ENCODE measurements at places on chromosomes 12 and 14.
A peak's percentile ranks its signal among the peaks of the same experiment; 100 is the strongest.

- DNase-seq = peak; percentile 72
- peaks cover 91% of the 10 kb centered on the region for H3K36me3 ChIP-seq
- peak overlapping the region; percentile 81 for H3K27ac ChIP-seq
- peak overlapping the region; percentile 85 for H3K4me3 ChIP-seq
Observed at GRCh38 chr12:121812320-121812871, 8.6 kb downstream of the SETD1B start.

DNA sequence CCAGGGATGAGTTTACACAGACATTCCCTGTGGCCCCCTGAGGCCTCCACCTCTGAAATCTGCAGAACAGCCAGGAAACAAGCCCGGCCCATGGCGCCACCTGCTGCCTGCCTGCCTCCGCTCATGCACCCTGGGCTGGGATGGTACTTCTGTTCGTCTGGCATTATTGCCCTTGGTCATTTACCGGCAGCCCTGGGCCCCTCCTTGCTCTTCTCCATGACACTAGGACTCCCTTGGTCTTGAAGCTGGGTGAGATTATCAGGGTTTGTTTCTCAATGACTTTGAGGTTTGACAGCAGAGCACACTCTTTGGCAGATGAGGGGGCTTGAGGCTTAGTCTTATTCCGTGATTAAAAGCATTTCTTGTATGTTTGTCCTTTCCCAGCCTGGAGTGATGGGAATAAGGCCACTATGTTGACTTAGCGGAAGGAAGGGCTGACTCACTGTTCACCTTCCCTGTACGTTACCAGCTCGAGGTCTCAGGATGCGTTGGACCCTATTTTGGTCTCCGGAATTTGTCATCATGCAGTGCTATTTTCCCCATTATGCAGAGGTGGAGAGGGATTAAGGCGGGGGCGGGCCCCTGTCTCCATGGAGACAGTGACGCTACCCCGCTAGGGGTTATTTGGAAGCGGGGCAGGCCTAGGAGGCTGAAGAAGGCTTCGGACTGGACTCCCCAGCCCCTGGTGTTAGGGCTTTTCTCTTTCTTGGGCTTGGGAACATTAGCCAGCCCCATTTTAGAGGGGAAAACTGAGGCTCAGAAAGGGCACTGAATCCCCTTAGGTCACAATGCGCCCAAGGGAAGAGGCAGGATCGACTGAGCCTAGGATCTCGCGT is 706 bp upstream of the PEX5 start:
- H3K4me3 ChIP-seq = peak overlapping the region; percentile 90
- H3K36me3 ChIP-seq = peaks cover 32% of the 10 kb centered on the region
- H3K27ac ChIP-seq = peak overlapping the region; percentile 98
- H3K27me3 ChIP-seq = no peaks in the 10 kb centered on the region
- peak; percentile 79 for DNase-seq

- H3K4me3 ChIP-seq = no peak overlapping the region
- H3K27ac ChIP-seq = no peak overlapping the region
- peaks cover 38% of the 10 kb centered on the region for H3K27me3 ChIP-seq
- no peaks in the 10 kb centered on the region for H3K36me3 ChIP-seq
- peaks cover 9% of the 10 kb centered on the region for H3K4me1 ChIP-seq
Observed at GRCh38 chr14:99745307-99745951, 47.8 kb upstream of the EML1 start.

- DNase-seq = no peak
- peaks cover 15% of the 10 kb centered on the region for H3K36me3 ChIP-seq
- H3K27me3 ChIP-seq = no peaks in the 10 kb centered on the region
Observed at GRCh38 chr14:98146416-98146815, 1125.6 kb downstream of the BCL11B start.

DNA sequence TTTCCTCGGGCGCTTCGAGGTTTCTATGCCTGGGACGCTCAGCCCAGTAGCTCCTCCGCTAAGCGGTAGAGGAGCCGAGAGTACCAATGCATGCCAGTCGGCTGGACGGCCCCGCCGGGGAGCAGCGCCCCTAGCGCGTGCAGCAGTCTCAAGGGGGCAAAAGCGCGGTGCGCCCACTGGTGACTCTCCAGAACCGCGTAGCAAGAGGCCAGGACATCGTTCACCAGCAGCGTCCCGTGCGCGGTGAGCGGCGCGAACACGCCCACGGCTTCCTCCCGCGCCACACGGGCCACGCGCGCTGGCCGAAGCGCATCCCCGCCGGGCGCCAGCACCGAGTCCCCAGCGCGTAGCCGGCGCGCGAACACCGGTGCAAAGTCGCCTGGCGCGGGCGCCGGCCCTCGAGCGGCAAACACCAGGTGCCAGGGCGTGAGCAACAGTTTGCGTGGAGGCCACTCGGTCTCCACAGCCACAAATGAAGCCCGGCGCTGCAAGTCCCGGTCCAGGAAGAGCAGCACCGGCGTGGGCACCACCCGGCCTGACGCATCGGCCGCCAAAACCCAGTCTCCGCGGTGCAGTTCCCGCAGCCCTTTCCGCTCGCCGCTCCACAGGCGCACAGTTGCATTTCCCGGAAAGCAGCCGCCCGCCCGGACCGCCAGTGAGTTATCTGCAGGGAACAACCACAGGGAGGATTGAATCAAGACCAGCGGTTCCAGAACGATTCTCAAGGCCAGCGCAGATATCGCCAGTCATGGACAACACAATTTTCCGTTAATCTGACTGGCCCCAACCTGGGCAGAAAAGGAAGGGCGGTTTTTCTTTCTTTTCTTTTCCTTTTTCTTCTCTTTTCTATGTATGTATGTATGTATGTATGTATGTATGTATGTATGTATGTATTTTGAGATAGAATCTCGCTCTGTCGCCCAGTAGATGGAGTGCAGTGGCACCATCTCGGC is 4.5 kb downstream of the DHH start:
- H3K36me3 ChIP-seq = no peaks in the 10 kb centered on the region
- peak; percentile 65 for DNase-seq
- H3K27me3 ChIP-seq = peaks cover 67% of the 10 kb centered on the region
- peaks cover 51% of the 10 kb centered on the region for H3K4me1 ChIP-seq
- peak overlapping the region; percentile 67 for H3K4me3 ChIP-seq

DNA sequence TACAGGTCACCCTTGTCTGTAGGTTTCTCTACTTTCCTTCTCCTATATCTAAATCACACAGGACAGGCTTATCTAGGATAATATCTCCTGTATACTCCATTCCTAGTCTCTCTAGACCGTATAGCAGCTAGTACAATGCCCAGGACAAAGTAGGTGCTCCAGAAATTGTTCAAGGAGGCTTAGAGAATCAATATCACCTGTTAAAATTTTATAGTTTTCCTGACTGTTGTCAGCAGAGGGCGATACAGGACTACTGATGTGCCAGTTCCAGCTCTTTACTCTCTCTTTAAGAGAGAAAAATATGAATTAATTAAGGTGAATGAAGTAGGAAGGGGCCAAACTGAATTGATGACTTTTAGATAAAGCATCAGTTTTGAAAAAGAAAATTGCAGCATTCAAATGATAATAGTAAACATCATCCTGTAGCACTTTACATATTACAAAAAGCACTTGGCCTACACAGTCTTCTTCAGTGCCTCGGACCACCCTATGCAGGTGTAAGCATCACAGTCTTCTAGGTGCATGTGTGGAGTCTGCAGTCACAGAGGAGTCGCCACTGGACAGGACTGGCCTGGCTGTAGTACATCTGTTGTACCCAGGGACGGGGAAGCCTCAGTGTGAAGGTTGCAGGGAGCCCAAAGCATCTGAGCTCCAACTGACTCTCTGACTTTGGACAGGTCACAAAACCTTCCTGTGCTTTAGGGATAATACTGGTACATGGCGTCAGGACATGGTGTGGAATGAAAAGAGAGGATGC is 61.9 kb upstream of the MAX start:
- H3K4me1 ChIP-seq = peaks cover 19% of the 10 kb centered on the region
- peaks cover 3% of the 10 kb centered on the region for H3K27me3 ChIP-seq
- no peak overlapping the region for H3K27ac ChIP-seq
- H3K36me3 ChIP-seq = no peaks in the 10 kb centered on the region

GRCh38 chr12:108618079-108618952 is 15.4 kb downstream of the SELPLG start:
- H3K27ac ChIP-seq = peak overlapping the region; percentile 97
- H3K4me3 ChIP-seq = no peak overlapping the region
- peaks cover 39% of the 10 kb centered on the region for H3K36me3 ChIP-seq

DNA sequence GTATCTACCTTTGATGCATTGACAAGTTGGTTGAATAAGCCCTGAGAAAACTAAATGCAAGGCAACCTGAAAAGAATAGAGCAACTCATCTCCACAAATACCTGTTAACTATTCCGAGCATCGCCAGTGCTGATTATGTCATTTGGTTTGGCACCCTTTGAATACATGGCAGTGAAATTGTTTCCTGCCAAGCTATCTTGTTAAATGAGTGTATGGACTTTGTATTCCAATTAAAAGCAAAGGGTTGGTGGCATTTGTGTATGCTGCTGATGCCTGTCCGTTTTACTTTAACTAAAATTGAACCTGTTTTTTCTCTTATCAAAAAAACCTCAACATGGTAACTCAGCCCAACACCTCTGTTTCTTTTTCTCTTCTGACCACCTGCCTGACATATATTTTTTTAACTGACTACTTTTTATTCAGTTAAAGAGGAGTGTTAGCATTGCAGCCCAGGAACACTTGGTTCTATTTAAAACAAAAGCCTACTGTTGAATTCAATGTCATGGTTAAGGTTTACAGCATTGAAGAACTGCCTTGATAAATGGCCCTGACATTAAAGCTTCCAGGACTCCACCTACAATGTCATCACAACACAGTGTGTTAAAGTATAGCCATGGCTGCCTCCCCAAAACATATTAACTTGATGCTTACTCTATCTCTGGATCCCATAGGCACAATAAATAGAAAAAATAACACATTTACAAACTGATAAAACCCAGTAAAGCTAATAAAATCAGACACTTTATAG is 838.3 kb upstream of the NOVA1 start:
- H3K27me3 ChIP-seq = no peaks in the 10 kb centered on the region
- no peaks in the 10 kb centered on the region for H3K36me3 ChIP-seq
- no peaks in the 10 kb centered on the region for H3K4me1 ChIP-seq
- no peak overlapping the region for H3K27ac ChIP-seq

DNA sequence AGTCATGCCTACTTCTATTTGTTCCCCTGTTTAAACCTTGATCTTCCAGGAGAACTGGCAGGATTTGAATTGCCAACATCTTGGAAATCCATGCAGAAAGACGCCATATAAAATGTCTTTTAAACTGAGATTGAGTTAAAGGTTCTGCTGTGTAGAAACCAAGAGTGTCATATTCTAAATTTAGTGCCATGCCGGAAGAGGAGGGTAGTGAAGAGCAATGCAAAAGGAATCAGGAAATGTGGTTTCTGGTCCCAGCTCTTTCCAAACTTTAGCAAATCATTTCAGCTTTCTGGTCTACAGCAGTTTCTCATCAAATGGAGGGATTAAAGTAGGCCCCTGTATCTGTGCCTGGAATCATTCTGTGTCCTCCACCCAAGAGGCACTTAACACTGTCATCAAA is 85.7 kb downstream of the BTG1 start:
- H3K4me3 ChIP-seq = peak overlapping the region; percentile 19
- no peak overlapping the region for H3K27ac ChIP-seq
- H3K36me3 ChIP-seq = peaks cover 44% of the 10 kb centered on the region

- H3K4me3 ChIP-seq = no peak overlapping the region
- H3K36me3 ChIP-seq = no peaks in the 10 kb centered on the region
- H3K27ac ChIP-seq = peak overlapping the region; percentile 84
- no peaks in the 10 kb centered on the region for H3K27me3 ChIP-seq
Observed at GRCh38 chr12:113142173-113142885, 6.8 kb upstream of the RASAL1 start.

- no peak overlapping the region for H3K4me3 ChIP-seq
- H3K27me3 ChIP-seq = peaks cover 35% of the 10 kb centered on the region
- peaks cover 19% of the 10 kb centered on the region for H3K4me1 ChIP-seq
- H3K27ac ChIP-seq = no peak overlapping the region
- no peak for DNase-seq
- H3K36me3 ChIP-seq = no peaks in the 10 kb centered on the region
Observed at GRCh38 chr14:101634202-101634849, 73.0 kb downstream of the DIO3 start.

- no peaks in the 10 kb centered on the region for H3K27me3 ChIP-seq
- DNase-seq = no peak
- H3K36me3 ChIP-seq = no peaks in the 10 kb centered on the region
- H3K4me1 ChIP-seq = no peaks in the 10 kb centered on the region
- no peak overlapping the region for H3K4me3 ChIP-seq
Observed at GRCh38 chr12:28177461-28177860, 12.8 kb upstream of the CCDC91 start.

DNA sequence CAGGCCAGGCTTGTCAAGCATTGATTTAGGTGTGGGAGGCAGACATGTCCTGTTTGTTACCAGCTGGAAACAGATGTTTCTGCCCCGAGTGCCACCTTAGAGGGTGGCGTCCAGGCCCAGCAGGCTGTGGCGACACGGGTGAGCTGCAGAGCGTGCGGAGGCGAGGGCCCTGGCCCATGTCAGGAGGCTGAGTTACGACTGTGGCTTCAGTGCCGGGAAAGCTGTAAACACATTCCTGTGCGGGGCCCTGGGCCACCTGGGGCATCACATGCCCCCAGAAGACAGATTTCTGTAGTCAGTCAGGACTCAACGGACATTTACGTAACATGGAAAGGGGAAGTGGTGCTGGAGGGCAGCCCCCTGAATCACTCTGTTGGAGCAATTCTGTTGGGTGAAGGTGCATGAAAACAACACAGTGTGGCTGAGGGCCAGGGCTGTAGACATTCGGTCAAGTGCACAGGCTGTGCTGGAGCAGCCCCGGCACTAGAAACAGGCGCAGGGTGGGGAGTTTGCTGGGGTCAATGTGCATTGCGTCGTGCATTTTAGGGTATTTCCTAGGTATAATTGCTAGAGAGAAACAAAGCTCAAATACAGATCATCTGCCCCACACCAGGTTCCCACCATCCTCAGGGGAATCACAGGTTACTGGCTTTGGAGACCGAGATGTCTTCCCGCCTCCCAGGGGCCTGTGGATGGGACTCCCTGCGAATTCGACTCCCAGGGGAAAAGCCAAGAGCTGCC is 291.8 kb downstream of the TMEM121 start:
- no peaks in the 10 kb centered on the region for H3K4me1 ChIP-seq
- peaks cover 32% of the 10 kb centered on the region for H3K27me3 ChIP-seq
- DNase-seq = no peak
- no peaks in the 10 kb centered on the region for H3K36me3 ChIP-seq
- H3K27ac ChIP-seq = no peak overlapping the region

GRCh38 chr14:43155258-43155657 is 1351.8 kb downstream of the FSCB start:
- no peaks in the 10 kb centered on the region for H3K36me3 ChIP-seq
- no peak overlapping the region for H3K4me3 ChIP-seq
- no peaks in the 10 kb centered on the region for H3K4me1 ChIP-seq
- DNase-seq = no peak

GRCh38 chr14:40122968-40123648 is 690.9 kb upstream of the FBXO33 start:
- no peaks in the 10 kb centered on the region for H3K27me3 ChIP-seq
- H3K36me3 ChIP-seq = no peaks in the 10 kb centered on the region
- no peak overlapping the region for H3K27ac ChIP-seq
- H3K4me3 ChIP-seq = no peak overlapping the region
- DNase-seq = no peak
- H3K4me1 ChIP-seq = no peaks in the 10 kb centered on the region

GRCh38 chr12:95300286-95300685 is 82.7 kb downstream of the VEZT start:
- DNase-seq = no peak
- H3K4me1 ChIP-seq = peaks cover 2% of the 10 kb centered on the region
- no peak overlapping the region for H3K4me3 ChIP-seq
- no peaks in the 10 kb centered on the region for H3K27me3 ChIP-seq

GRCh38 chr14:24984846-24985589 is 64.9 kb downstream of the STXBP6 start:
- no peaks in the 10 kb centered on the region for H3K4me1 ChIP-seq
- H3K27ac ChIP-seq = no peak overlapping the region

- H3K4me1 ChIP-seq = no peaks in the 10 kb centered on the region
- H3K27ac ChIP-seq = no peak overlapping the region
- H3K27me3 ChIP-seq = no peaks in the 10 kb centered on the region
- no peak overlapping the region for H3K4me3 ChIP-seq
Observed at GRCh38 chr12:34394211-34395055, 372.1 kb downstream of the ALG10 start.

- no peak overlapping the region for H3K27ac ChIP-seq
- DNase-seq = no peak
- H3K27me3 ChIP-seq = peaks cover 4% of the 10 kb centered on the region
- no peak overlapping the region for H3K4me3 ChIP-seq
Observed at GRCh38 chr14:76829013-76829365, 2.8 kb downstream of the LRRC74A start.

Data from activated T-cell treated with anti-CD3 and anti-CD28 coated beads, Interleukin-2, amount 50 U/mL, for 24 hours (primary cell).